ENCODE measurements at places on chromosomes 1 and 21.
A peak's percentile ranks its signal among the peaks of the same experiment; 100 is the strongest.

DNA sequence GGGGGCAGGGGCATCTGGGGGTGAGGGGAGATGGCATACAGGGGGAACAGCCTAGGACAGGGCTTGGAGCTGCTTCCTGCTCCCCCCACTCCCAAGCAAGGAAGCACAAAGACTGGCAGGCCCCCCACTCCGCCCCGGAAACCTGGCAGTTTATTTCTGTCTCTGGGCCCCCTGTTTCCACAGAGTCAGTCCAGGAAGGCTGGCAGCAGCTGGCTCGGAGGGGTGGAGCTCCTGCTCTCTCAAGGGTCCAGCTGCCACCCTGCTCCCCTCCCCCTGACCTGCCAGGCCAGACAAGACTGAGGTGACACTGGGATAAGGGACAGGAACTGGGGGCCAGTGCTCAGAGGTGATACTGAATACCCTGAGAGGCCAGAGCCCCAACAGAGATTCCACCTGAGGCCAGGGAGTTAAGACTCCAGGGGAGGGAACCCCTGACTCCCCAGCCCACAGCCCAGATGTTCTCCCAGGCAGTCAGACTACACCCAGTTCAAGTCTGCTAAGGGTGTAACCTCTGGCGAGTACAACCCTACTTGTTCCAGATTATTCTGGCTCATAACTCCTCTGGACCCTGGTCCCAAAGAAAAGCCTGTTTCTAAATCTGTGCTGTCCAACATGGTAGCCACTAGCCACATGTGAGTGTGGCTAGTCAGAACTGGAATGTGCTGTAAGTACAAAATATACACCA, 26.3 kb downstream of the AHDC1 start:
- peak; percentile 89 for DNase-seq

- DNase-seq, result peak; percentile 92
These were observed 301.2 kb downstream of the DUSP10 start for GRCh38 chr1:221440658-221441057.

DNA sequence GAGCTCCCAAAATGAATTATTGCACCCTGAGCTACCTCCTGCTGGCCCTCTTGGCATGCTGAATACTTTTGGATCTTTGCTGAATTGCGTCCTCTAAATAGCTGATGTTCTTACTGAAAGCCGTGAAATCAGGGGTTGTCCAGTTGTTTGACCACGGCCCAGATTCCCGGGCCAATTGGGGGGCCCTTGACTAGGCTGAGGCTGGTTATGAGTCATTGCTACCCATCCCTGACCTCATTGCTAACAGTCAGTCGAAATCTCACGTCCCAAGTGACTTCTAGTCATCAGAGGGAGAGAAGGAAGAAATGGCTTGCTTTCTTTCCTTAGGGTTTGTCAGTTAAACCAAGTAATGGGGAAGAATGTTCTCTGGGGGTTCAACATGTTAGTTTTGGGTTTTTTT, 37.4 kb downstream of the SMYD2 start:
- no peak for DNase-seq

DNA sequence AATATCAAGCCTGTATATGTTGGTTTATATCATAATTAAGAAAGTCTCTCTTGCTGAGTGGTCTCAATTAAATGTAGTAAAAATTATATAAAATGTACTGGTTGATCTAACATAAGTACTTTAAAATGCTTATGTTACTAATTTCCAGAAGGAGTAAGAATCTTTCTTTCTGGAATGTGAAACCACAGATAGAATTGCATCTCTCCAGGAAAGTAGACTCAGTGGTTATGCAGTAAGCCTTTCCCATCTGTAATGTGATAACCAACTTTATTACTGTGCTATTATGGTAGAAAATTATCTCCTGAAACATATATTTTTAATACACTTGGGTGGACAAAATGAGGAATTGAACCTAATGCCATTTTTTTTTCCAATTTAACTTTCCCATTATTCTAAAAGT, 8.9 kb upstream of the RALGPS2 start:
- no peak for DNase-seq

GRCh38 chr1:112697781-112698201, 9.1 kb downstream of the RHOC start:
- DNase-seq, result no peak

DNA sequence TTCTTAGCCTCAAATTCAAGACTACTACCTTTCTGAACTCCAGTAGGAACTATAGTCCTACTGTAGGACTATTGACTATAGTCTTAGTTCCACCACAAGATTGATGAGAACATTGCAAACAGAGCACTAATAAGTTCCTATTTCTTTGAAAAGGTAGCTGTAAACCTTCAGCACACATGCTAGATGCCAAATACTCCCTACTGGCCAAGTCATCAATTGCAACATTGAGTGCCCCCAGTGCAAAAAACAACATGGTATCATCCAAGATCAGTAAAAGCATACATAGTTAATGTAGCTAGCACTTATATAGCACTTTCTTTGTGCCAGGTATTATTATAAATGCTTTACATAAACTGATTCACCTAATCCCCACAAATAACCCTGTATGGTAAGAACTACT, 99.8 kb downstream of the MRPL39 start:
- no peak for DNase-seq

- DNase-seq, result peak; percentile 91
These were observed at the start of gene PHGDH for GRCh38 chr1:119711804-119712341. PHGDH (plus strand) TSS chr1:119711934; CDS start chr1:119712023, 89 bp downstream.

DNA sequence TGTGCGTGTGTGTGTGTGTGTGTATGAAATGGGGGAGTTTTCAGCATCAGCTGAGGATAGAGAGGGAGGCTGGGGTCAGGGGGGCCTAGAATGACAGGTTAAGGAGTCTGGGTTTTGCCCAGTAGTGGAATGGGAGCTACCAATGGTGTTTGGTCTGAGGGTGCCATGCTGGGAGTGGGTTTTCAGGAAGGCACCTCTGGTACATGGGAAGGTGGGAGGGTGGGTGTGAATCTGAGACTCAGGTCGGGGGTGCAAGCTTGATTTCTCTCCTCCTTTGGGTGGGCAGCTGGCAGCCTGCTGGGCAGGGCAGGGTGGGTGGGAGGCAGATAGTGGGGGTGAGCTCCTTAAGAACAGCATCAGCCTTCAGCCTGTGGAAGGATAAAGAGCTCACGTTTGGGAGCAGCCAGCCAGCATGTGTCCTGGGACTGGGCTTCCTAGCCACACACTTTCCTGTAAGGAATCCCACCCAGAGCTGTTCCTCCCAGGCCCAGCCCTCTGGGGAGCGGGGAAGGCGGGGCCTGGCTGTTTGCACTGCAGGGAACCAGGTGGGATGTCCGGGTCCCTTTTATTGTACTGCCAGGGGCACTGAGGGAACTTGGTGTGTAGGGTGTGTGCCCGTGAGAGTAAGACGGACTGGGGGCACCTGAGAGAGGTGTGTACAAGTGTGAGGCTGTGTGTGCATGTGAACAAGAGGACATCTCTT, 152.8 kb downstream of the FOXD2 start:
- no peak for DNase-seq

DNA sequence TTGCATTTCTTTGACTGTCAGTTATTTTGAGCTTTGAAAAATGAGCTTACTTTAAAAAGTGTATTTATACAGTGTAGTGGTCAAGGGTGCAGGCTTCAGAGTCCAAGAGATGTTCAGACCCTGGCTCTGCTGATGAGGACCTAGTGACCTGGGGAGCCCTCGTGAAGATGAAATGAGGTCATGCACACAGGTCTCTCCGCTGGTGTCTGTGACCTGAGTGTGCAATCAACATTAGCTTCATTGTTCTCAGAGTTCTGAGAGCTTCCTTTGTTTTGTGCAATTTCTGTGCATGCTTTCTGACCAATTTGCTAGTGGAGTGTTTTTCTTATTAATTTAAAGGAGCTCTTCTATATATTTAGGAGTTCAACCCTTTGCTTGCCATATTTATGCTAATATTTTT, 71.3 kb downstream of the RIPK4 start:
- no peak for DNase-seq

GRCh38 chr1:109466452-109467300, at the start of gene SYPL2:
SYPL2 (plus strand) TSS chr1:109466546; CDS start chr1:109466844, 298 bp downstream.
- DNase-seq, result peak; percentile 69

- no peak for DNase-seq
These were observed 144.8 kb downstream of the NR5A2 start for GRCh38 chr1:200172311-200172710.

DNA sequence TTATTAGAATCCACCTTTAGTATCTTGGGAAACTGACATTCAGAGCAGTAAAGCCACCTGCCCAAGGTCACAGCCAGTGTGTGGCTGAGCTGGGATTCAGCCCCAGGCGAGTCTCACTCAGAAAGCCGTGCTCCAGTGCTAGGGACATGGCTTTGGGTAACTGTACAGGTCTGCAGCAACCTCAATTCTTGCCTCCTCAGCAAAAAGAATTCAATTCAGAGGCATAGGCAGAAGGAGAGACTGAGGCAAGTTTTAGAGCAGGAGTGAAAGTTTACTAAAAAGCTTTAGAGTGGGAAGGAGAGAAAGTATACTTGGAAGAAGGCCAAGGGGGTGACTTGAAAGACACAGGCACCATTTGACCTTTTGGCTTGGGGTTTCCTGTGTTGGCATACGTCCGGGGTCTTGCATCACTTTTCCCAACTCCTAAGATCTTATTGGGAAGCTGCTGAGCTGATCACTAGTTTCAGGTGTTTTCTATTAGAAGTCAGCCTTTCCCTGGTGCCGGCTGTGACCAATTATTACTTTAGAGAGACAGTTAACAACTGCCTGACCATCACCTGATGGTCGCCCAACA, 529.3 kb downstream of the MATN1 start:
- no peak for DNase-seq

- no peak for DNase-seq
These were observed 137.9 kb downstream of the SLC45A1 start for GRCh38 chr1:8455700-8456307.

GRCh38 chr1:185239861-185240260, 77.2 kb downstream of the IVNS1ABP start:
- no peak for DNase-seq

DNA sequence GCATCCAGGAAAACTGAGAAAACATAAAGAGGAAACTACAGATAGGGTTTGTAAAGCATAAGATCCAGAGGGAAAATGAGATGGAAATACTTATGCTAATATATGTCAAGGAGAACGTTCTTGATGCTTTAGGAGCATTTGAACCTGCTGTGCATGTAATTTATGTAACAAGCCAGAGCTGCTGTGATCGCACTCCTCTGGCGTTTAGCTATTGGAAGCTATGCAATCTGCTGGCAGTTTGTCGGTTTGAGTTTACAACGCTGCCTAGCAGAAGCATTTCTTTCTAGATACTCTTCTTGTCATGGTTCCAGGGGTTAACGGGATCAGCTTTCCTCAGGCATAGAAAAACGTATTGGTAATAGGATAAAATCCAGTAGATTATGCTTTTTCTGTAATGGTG, 182.7 kb downstream of the KCNH1 start:
- DNase-seq, result no peak

DNA sequence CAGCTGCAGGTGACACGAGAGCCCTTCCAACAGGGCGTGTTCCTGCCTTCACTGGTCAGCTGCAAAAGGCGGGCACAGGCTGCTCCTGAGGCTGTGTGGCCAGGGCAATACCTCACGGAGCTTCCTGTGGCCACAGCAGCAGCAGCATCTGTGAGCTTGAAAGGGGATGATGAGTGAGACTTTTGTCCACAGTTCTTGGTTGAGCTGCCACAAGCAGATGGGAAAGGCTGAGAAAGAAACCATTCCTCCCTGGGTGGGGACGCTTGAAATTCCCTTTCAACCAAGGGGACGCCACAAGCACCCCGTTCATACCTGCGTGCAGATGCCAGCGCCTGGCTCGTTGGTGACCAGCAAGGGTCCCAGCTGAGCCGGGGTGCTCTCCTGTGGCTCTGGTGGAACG, 37.6 kb downstream of the B3GALT5 start:
- no peak for DNase-seq

DNA sequence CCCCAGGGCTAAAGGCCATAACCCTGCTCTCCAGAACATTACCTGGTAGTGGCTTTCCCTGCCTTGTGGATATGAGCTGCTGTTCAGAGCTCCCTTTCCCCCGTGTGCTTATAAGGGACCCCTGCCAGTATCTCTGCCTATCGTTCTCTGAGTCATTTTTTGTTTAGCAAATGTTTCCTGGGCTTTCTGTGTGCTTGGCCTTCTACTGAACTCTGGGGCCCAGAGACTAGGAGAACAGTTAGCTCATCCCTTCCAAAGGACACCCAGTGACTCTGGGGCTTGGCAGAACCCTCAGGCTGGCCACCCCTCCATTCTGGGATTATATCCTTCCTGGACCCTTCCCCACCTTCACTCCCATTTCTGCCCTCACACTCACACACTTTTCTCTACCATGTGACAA, 80.8 kb upstream of the POU3F1 start:
- DNase-seq, result no peak

DNA sequence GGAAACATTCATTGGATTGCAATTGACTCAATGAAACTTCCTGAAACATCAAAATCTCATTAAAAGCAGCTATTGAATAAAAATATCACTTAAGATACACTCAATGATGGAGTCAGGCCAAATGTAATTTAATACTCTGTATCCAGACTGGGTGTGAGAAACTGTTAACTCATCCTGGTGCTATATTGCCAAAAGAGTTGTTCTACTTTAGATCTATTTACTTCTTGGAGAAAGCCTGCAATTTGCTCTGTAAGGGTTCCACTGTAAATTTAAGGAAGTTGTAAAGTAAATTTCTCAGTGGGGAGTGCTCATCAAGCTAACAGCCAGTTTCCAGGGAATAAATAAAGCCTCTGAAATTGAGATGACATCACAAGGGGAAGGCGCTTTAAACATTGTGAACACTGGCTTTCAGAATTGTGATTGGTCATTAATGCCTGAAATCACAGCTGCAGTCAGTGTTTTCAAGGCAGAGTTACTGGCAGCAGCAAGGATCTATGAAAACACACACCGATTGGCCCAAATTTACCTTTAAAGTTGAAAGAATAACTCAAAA, 91.4 kb downstream of the OLFM3 start:
- DNase-seq, result no peak

DNA sequence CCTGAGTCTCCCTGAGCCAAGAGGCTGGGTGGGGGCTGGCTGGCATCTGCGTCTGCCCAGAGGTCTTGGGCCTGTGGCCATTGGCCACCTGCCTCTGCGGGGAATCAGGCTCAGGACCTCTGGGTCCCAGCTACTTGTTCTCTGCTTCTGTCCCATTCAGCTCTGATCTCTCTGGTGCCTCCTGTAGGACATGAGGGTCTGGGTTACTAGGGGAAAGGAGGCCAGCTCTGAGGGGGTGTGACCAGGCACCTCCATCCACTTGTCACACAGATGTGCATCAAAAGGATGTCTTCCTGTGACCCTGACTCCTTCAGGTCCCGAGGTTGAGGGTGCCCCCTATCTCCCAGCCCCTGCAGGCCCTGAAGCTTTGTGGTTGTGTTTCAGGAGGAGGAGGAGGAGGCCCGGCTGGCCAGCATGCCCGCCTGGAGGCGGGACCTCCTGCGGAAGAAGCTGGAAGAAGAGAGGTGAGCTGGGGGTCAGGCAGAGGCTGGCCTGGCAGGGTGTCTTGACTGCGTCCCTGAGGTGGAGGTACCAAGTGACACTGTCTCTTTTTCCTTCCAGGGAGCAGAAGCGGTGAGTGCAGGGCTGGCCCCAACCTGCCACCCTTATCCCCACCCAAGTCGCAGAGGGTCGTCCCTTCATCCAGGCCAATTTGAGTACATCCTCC, 9.0 kb downstream of the TNFRSF25 start:
- DNase-seq, result no peak

- peak; percentile 86 for DNase-seq
These were observed 69.7 kb upstream of the USP24 start for GRCh38 chr1:55284856-55285255.

Measured in tongue (tissue), 3 donors.